HEK293T (cell line): ENCODE measurements at places on chromosomes 2 and 18.

DNA sequence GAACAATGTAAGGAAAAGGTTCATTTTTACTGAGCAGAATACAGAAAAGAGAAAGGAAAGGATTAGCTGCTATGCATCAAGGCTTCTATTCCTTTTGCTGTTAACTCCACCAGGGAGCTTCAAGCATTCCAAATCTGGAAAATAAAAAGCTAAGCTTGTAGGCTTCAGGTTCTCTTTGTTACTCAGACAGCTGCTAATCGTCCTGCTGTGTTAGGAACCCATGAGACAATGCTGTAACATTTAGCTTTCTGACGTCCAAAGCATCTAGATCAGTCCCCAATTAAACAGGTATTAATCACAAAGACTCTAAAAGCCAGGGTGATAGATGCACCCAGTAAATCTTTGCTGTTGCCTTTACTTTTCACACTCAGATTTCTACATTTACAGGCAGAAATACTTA, 103.8 kb downstream of the EPHA4 start:
- DNase-seq: no peak

GRCh38 chr2:239600650-239601049, 199.8 kb upstream of the HDAC4 start:
- DNase-seq: no peak

- DNase-seq: no peak
Observed at GRCh38 chr2:159086342-159086741, 117.9 kb downstream of the TANC1 start.

DNA sequence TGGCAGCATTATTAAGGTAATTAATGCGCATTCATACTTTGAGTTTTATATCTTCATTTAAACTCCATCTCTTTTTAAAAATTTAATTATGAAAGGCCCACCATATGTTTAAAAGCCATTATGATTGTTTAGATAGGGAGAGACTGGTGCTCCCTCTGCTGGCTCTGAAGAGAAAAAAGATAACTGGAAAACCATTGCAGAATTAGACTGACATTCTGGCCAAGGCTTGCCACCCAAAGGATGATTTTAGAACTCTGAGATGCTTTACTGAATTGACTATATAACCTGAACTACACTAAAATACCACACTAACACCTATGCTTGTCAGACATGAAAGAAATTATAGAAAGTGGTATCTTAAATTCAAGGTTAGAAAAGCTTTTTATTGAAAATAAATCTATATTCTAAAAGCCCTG, 127.6 kb upstream of the SPOPL start:
- DNase-seq: peak; percentile 18

GRCh38 chr2:100733391-100734187, 86.3 kb upstream of the NPAS2 start:
- DNase-seq: no peak

- DNase-seq: no peak
Observed at GRCh38 chr18:25759111-25759510, 331.3 kb downstream of the SS18 start.

DNA sequence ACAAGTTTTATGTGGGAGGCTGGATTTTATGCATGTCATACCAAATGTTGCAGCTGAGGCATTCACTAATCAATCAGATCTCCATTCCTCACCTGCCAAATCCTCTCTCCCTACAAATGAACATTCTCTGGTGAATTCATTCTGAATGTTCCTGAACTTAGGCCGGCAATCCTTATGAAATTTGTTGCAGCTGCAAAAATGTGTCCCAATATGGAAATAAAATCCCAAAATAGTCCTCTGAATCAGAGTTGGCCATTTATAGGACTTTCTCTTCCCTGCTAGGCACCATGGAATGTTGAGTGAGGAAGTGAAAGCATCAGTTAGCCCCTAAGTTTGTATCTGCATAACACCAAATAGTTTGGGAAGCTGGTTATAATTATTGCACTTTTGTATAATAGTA, 25.6 kb downstream of the GCA start:
- no peak for DNase-seq

DNA sequence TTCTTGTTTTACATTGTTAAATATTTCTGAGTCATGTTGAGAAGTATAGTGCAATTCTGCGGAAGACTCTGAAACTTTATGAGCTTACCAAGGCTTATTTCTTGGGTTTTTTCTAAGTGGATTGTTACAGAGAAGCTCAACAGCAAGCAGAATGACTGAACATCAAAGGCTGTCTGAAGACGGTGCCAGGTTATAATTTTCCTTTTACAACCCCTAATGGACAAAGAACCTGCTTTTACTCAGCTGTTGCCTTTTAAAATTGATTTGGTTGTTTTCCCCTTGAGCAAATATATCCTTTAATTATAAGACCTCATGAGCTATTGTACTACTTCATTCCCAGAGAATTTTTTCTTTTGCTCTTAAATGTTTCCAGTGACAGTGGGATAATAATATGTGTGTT, 41.6 kb downstream of the LAMA3 start:
- DNase-seq: no peak

GRCh38 chr18:6543330-6543908, 128.7 kb upstream of the L3MBTL4 start:
- no peak for DNase-seq

DNA sequence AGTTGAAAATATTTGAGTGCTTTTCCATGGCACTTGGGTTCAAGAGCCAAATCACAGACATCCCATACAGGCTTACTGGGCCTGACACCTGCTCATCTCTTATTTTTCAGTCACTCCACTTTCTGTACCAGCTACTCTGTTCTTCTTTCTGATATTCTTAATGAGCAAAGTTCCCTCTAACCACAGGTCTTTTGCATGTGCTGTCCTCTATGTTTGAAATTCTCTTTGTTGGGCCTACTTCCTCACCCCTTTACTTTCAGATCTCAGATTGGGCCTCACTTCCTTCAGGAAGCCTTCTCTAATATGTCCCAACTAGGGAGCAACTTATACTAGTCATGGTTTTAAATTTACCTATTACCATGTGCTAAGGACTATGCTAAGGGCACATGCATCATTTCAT, 81.8 kb upstream of the RBMS1 start:
- DNase-seq: no peak

GRCh38 chr2:195473862-195474261, 183.2 kb upstream of the SLC39A10 start:
- DNase-seq: no peak

- DNase-seq: peak; percentile 72
Observed at GRCh38 chr2:45938649-45939511, 287.4 kb downstream of the PRKCE start.

DNA sequence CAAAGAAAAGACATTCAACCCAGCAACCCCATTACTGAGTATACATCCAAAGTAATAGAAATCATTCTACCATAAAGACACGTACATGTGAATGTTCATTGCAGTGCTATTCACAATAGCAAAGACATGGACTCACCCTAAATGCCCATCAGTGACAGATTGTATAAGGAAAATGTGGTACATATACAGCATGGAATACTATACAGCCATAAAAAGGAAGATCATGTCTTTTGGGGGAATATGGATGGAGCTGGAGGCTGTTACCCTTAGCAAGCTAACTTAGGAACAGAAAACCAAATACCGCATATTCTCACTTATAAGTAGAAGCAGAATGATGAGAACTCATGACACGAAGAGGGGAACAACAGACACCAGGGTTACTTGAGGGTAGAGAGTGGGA, 145.9 kb downstream of the GULP1 start:
- DNase-seq: no peak

GRCh38 chr2:88808083-88808482, 116.6 kb downstream of the RPIA start:
- DNase-seq: no peak

GRCh38 chr18:50439460-50440015, 64.7 kb downstream of the SKA1 start:
- no peak for DNase-seq

DNA sequence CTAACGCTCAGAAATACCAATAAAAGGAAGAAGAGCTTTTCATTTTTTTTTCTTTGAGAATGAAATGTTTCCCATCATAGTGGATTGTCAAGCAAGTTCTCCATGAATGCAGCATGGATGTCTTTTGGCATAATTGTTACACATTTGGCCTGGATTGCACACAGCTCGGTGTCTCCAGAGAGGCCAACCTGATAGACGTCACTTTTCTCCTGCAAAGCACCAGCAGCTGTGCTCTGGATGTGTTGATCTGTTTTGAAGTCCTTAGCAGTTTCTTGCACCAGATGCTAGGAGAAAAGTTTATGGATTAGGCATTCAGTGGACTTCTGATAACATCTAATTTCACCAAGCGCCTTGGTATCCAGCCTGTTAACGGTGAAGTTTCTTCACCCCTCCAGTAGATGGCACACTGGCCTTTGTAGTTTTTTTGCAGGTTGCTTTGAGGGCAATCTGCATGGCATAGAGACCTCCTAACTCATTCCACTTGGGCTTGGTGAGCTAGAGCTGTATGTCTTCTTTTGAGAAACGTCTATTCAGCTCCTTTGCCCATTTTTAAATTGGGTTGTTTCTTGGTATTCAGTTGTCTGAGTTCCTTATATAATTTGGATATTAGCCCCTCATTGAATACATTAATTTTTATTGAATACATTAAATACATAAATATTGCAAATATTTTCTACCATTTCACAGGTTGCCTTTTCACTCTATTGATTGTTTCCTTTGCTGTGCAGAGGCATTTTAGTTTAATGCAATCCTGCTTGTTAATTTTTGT, 59.7 kb downstream of the PTH2R start:
- DNase-seq: peak; percentile 55

- DNase-seq: no peak
Observed at GRCh38 chr2:223586261-223586660, 15.9 kb downstream of the SCG2 start.

- DNase-seq: no peak
Observed at GRCh38 chr2:6203291-6203959, 511.2 kb downstream of the SOX11 start.

DNA sequence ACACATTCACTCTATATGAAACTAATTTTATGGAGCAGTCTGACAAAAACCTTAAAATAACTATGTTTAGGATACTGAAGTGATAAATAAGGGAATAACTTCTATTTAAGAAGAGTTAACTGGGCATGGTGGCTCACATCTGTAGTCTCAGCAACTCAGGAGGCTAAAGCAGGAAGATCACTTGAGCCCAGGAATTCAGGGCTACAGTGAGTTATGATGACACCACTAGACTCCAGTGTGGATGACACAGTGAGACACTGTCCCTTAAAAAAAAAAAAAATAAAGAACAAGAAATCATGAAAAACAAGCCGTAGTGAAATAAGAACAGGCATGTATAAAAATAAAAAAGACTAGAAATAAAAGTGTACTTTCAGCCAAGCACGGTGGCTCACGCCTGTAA, 82.0 kb downstream of the THADA start:
- no peak for DNase-seq

GRCh38 chr18:23542461-23542860, 39.1 kb downstream of the RMC1 start:
- no peak for DNase-seq

GRCh38 chr2:235513984-235514626, 20.3 kb downstream of the AGAP1 start:
- no peak for DNase-seq

DNA sequence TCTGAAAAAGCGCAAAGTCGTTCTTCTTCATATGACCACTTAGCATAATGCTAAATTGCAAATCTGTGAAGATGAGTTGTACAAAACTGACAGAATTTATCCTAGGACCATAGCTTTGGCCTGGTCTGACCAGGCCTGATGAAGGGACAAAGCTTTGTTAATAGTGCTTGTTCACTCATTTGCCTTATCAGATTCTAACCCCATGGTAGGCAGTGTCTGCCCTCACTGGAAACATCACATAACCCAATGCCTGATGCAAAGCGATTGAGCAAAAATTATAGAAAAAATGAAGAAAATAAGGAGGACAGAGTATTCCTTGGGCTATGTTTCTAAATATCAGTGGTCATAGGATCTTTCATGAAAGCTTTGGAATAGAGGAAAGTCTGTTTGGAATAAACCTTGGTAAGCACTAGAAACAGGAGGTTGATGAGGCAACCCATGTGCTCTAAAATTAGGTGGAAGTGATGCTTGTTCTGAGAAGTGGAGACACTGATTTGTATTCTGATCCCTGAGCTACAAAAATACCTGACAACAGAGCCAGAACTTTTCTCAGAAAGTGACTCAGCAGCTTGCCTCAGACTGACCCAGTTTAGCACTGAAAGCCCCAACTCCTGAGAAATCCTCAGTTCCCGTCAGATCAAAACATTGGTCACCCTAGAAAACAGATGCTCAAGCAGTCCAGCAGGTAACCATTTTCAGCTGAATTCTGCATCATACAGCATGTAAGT, 131.4 kb upstream of the MAPRE2 start:
- no peak for DNase-seq

- DNase-seq: no peak
Observed at GRCh38 chr18:7878265-7879211, 311.4 kb downstream of the PTPRM start.

- no peak for DNase-seq
Observed at GRCh38 chr2:119462574-119462973, 30.9 kb downstream of the TMEM37 start.

- no peak for DNase-seq
Observed at GRCh38 chr2:65081232-65081685, 25.0 kb downstream of the CEP68 start.

- no peak for DNase-seq
Observed at GRCh38 chr2:219350710-219351221, 18.2 kb upstream of the RESP18 start.

- DNase-seq: no peak
Observed at GRCh38 chr2:206979922-206980321, 40.6 kb downstream of the CPO start.

DNA sequence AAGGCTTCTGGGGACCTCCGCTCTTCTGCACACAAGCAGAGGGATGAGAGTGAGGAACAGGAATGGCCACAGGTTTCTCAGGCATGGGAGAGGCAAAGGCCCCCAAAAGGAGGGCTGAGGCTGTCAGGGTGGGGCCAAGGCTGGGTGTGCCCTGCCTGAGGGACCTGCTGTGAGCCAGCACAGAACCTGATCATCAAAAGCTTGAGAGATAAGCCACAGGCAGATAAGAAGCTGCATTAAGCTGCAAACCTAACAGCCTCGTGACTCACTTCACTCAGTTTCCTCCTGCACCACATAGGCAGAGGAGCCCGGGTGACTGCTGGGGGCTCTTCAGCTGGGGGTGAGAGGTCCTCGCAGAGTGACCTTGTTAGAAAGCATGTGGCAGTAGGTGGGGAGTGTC, 64.5 kb upstream of the LAPTM4A start:
- DNase-seq: no peak

- no peak for DNase-seq
Observed at GRCh38 chr2:136823291-136823690, 57.9 kb downstream of the THSD7B start.

DNA sequence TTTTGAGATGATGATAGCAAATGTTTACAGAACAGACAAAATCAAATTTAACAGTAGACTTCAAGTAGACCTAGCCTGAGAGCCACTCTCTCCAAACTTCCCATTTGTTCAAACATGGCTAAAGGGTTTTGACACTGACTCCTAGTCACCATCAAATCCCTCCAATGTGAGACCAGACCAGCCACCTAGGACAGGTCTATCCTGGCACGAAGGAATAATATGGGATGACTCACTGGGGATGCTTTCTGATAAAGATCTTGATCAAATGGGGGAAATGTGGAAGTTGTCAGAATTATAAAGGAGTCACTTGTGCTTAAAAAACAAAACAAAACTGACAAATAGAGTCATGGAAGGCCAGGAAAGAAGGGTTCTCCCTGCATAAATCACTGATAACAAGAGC, 95.7 kb downstream of the EDAR start:
- DNase-seq: no peak
